ENCODE measurements at places on chromosomes 2 and 18.

DNA sequence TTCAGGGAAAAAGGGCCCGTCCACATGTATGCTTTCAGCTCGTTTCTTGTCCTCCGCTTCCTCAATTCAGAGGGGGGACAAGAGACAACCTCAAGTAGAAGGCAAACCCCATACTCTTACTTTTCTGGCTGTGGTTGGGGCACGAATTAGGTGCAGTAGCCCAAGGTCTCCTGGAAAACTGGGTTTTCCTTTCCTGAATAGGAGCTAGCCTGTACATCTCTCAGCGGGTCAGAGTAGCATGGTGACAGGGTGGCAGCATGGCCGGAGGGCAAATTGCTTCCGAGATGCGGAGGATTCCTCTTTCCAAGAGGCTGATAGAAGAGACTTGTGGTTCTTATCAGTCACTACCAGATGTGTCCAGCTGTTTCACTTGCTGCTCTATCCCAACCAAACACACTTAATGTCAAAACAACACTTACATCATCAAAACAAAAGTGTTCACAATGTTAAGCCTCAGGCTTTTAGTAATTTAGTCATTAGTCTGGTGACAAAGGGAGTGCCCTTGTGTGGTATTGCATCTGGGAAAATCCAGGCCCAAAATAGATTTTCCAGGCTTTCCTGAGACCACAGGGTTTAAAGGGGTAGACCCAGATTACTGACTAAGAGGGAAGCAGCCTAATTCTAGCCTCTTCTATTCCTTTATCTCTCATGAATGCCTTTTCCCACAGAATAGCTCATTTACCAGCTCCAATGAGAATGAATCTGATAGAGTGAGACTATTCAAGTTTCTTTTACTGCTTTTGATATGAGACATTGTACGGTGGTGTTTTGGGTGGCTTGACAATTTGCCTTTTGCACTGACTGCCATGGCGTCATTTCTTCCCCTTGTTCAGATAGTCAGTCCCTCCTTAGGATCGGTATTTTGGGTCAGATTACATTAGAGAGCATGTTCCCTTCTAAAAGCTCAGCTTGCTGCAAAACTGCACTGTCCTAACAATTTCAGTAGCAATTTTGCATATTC lies 162.0 kb downstream of the LTBP1 start:
- DNase-seq = no peak

DNA sequence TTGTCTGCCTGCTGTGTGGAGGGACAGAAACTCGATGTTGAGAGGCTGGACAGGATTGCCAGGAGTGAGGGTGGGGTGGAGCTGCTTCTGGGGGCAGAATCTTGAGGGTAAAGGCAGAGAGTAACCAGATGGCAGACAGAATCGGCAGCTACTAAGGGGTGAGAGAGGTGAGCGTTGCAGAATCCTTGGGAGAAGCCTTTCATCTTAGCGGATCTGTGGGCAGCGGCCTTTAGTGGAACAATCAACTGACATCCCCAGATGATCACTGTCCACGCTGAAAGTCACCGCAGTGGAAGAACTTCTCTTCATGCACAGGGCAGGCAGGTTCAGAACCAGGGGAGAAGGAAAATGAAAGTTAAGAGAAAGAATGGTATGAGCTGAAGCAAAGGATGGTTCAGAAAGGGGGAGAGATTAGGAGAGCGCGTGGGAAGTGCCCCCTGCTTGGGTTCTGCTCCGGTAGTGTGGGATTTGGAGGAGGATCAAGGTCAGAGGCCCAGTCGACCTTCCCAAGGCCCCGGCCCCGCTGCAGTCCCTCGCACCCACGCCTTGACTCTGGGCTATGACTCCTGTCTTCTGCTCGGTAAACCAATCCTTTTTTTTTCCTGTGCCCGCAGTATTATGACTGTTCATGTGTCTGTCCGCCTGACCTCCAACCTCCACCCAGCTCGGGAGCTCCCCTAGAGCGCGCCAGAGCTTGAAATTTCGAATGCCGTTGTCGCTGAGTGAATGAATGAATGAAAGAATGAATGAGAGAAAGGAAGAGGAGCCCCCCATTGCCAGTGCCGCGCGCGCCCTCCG lies 584 bp downstream of the BOLA3 start:
- DNase-seq = peak; percentile 14

DNA sequence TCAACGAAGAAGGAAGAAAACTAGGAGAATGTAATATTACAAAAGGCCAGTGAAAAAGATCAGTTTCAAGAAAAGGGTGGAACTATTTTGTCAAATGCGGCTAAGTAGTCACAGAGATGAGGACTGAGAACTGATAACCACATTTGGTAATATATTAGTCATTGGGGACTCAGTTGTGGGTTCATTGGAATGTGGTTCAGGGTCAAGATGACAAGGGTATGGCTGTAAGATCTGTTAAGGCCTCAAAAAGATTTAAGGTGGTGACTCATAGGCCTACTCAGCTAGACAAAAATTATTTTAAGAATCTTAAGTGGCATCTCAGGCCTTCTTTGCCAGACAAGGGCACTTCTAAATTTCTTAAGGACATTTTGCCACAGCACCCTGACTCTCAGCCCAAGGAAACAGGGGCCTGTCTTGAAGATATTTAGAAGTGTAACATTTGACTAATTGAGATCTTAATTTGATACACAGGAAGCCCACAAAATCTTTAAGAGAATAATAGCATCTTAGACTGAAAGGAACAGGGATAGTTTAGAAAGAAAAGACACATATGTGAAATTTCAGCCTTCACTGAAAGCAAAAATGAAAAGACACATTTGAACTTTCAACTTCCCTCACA lies 81.3 kb downstream of the STRADB start:
- DNase-seq = no peak

DNA sequence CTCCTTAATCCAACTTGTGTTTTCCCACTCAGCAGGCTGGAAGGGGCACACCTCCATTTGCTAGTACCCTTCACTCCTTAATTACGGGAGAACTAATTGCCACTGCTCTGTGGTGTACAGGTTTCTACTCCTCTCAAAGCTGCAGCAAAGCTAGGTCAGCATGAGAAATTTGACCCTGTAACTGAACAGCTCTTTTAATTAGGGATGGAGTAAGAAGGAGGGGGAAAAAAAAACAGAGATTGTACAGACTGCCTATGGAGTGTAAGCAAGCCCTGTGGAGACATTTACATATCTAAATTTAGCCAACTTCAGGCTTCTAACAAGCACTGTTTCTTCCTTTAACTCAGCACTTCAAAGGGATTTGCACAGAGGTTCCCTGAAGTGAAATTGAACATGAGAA lies 629.7 kb upstream of the SETBP1 start:
- no peak for DNase-seq

- DNase-seq = no peak
These were observed 441.4 kb downstream of the NBAS start for GRCh38 chr2:15119722-15120175.

DNA sequence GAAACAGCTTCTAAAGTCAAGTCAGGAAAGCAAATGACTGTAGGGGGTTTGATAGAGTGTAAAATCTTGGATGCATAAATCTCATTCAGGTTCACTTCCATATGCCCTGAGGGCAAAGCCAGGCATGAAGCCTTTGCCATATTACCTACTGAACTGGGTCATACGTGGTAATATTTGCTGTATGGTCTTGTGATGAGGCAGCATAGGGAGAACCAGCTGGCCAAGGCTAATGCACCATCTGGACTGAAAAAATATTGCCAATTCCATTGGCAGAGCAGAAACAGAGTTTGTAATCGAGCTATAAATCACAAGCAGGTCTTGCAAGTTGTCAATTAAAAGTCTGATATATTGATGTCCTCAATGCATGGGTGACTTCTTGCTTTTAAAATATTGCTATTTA lies 243.8 kb downstream of the ERBB4 start:
- no peak for DNase-seq

DNA sequence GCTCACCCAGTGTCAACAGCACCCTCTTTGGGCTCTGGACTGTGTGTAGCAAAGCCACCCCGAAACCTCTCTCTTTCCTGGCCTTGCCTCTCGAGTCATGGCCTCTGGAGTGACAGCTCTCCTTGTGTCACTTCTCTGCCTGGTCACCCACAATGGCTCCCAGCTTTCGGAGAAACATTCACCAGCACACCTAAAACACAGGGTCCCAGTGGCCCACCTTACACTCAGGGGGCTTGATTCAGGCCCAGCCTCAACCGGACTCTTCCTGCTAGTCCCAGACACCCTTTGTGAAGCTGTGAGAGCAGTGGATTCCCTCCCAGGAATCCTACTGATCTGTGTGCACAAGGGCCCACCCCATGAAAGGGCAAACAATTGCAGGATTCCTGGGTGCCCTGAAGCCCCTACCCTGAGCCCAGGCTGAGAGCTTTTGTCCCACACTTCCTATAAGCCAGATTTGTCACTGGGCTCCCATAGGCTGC lies 137.2 kb upstream of the HAAO start:
- no peak for DNase-seq

GRCh38 chr2:197647961-197648690 lies 27.3 kb downstream of the RFTN2 start:
- no peak for DNase-seq

DNA sequence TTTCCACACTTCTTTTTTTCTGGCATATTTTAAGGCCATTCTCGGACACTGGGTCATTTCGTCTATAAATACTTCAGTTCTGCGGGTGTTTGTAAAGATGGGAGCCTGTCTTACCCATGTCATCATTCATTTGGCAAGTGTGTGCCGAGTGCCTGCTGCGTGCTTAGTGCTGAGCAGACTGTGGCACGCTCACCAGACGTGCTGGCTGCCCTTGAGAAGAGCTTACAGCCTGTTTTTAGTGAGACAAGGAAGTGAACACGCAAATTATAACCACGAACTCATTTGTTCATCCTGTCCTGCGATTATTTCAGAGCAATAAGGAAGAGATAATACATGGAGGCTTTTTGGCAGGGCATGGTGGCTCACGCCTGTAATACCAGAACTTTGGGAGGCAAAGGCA lies 10.4 kb upstream of the STON1 start:
- no peak for DNase-seq

All from stimulated activated CD4-positive, alpha-beta T cell treated with anti-CD3 and anti-CD28 coated beads, TNF-alpha, amount 100 ng/mL, for 4 hours (primary cell).